ENCODE measurements at places on chromosomes 2 and 18.

DNA sequence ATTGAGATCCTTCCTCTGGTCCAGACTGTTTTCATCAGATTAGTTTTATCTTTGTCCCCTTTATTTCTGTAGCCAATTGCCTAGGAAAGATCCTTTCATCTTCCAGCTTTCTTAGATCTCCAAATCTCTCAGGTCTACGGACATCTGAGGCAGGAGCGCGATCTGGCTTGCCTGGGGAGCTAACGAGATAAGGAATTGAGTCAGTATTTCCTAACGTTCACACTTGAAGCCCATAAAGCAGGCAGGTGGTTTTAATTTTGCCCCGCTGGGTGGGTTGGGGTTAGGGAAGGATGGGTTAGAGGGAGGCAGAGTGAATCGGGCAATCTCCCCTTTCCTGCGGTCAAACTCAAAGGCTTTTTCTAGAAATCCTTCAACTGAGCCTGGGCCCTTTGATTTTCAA lies 727 bp upstream of the TTLL4 start:
- DNase-seq, result no peak

- DNase-seq, result no peak
Measured at GRCh38 chr2:38394903-38395341, 17.8 kb upstream of the ATL2 start.

- DNase-seq, result no peak
Measured at GRCh38 chr2:30109856-30110255, 37.0 kb upstream of the YPEL5 start.

- DNase-seq, result no peak
Measured at GRCh38 chr2:156908825-156909224, 348.7 kb upstream of the GALNT5 start.

DNA sequence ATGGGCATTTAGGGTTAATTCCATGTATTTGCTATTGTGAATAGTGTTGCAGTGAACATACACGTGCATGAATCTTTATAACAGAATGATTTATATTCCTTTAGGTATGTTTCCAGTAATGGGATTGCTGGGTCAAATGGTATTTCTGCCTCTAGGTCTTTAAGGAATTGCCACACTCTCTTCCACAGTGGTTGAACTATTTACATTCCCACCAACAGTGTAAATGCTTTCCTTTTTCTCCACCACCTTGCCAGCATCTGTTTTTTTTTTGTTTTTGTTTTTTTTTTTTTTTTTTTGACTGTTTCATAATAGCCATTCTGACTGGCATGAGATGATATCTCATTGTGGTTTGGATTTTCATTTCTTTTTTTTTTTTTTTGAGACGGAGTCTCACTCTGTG lies 62.4 kb downstream of the GTF3C3 start:
- no peak for DNase-seq

GRCh38 chr2:148486655-148487054 lies 157.9 kb upstream of the EPC2 start:
- DNase-seq, result no peak

GRCh38 chr18:35777039-35777438 lies 195.4 kb upstream of the RMP24 start:
- DNase-seq, result no peak

DNA sequence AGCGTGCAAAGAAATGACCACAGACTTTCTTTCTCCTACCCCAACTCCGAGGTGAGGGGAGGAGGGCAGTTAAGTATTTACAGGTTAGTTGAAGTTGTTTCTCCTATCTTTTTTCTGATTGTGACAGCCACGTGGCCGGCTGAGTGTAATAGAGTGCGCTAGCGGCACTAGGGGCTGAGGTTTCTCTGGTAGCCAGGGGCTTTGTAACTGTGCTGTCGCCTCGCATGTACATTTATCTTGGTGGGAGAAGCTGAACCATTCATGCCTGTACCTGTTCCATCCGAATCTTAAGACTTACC lies 214.1 kb upstream of the STON1 start:
- DNase-seq, result no peak

DNA sequence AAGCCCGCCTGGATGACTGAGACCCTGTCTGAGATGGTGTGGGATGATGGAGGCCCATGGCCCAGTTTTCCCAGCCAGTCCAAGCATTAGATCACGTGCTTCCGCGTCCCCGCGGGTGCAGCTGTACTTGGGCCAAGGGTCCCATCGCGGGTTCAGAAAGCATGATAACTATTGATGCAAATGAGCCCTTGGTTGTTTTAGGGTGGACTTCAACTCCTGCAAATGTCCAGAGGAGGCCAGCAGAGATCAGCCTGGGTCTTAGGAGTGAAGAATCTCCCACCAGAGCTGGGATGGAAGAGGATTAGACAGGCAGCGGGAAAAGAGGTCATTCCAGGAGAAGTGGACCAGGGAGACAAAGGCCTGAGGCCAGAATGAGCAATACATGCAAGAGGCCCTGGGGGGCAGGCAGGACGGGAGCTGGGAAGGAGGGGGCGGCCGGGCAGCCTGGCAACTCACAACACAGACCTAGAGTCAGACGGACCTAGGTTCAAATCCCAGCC lies 89.9 kb upstream of the TMEM247 start:
- DNase-seq, result no peak

GRCh38 chr2:140122001-140122400 lies 1341.8 kb upstream of the NXPH2 start:
- DNase-seq, result no peak

GRCh38 chr2:47490406-47490805 lies 87.5 kb downstream of the MSH2 start:
- no peak for DNase-seq

DNA sequence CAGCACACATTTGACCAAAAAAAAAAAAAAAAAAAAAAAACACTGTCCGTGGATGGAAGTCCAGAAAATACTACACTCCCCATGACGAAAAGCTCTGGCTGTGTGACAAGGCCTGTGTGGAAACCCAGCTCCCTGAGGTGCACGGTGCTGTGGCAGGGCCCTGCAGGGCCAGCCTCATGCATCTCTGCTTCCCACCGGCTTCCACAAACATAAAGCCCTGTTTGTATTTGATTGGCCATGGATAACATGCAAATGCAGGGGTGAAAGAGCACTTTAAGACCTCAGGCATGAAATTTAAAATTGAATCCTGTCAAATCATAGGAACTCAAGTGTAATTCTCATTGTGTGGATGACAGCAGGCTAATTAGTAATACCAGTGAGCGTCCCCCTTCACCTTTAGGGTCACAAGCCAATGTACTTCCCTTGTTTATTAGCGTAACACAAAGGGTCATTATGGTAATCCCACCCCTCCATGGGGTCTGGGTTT lies 757.2 kb downstream of the GALR1 start:
- no peak for DNase-seq

DNA sequence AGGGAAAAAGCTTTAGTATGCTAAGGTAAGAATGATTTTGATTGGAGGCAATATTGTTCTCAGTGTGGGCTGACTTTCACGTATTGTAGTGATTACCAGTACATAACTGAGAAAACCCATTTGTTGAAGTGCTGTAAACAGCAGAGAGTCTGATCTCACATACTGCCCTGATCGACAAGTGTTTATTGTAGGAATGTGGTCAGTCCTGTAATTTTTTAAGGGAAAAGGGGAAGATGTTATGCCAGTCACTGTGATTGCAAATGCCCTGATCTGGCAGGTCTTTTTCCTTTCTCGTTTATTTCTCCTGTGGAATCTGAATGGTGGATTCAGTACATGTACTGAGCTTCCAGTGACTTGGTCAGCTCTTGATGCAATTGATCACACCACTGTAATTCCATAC lies 11.5 kb downstream of the SPATS2L start:
- no peak for DNase-seq

DNA sequence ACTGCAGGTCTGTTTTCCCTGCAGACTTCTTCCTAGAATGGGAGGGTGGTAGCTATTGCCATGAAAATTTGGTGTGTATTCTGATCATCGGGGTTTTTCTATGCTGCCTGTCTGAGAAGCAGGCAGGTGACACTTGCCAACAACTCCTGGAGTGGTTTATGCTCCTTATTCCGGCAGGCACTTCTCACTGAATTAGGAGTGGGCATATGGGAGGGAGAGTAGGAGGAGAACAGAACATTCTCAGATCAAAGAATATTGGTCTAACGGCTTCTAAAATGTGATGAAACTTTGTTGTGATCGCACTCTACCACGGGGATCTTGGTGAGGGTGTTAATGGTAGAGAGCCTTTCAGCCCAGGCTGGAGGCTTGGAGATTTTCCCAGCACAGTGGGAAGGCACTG lies 480.8 kb downstream of the PLCL1 start:
- no peak for DNase-seq

DNA sequence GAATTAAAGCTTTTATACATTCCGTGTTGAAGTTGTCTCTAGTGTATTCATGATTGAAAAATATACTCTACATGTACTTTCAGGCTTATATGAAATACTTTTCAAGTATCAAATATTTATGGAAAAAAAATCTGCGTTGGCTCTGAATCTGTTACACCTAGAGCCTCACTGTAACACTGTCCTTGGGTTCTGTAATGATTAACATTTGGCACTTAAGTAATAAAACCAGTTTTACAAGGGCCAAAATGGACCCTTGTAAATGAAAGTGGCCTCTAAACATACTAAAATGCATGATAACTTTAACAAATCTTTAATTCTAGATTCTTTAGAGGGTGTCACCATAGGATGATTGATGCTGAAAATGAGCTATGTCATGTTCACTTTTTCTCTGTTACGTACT lies 162.8 kb downstream of the PTPRM start:
- no peak for DNase-seq

- DNase-seq, result no peak
Measured at GRCh38 chr2:168731616-168732015, 70.8 kb upstream of the NOSTRIN start.

- no peak for DNase-seq
Measured at GRCh38 chr18:26409091-26409490, 139.3 kb downstream of the KCTD1 start.

- DNase-seq, result no peak
Measured at GRCh38 chr2:227932403-227932802, 61.0 kb downstream of the DAW1 start.

GRCh38 chr18:31658670-31659575 lies 25.5 kb downstream of the B4GALT6 start:
- no peak for DNase-seq

DNA sequence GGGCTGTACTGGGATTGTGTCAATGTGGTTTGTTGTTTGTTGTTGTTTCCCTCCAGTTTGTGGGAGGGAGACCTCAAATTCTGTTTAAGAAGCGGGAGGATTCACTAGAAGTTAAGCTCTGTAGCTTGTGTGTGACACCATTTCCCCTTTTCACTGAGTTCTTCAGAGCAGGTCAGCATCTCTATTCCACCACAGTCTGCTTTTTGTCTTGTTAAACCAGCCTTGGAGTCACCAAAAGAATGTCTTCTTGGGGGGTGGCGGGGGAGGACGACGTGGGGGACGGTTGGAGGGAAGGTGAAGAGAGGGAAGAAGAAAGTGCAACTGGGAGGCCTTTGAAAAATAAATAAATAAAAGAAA lies 2.3 kb upstream of the BCL11A start:
- no peak for DNase-seq

DNA sequence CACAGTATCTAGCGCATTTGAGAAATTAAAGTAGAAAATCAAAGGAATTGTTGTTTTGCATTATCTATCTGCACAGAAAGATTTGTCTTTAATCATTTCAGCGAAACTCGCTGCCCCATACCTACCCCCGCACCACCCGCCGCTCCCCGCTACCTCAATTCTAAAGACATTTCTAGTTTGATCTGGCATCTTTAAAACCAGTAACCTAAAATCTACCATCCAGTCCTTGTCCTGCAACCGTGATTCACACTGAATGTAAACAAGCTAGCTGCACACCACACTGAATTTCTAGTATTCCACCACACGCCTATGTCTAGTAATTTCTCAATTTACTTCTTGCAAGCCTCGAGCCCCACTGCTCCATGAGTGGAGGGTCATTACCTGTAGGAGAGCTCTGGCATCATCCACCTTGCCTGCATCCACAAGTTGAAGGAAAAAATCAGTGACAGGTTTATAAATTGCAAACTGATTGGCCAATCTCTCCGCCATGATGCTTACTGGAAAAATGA lies 60.1 kb downstream of the ABCG8 start:
- DNase-seq, result no peak

GRCh38 chr2:233565685-233566140 lies 869 bp downstream of the USP40 start:
- DNase-seq, result no peak

DNA sequence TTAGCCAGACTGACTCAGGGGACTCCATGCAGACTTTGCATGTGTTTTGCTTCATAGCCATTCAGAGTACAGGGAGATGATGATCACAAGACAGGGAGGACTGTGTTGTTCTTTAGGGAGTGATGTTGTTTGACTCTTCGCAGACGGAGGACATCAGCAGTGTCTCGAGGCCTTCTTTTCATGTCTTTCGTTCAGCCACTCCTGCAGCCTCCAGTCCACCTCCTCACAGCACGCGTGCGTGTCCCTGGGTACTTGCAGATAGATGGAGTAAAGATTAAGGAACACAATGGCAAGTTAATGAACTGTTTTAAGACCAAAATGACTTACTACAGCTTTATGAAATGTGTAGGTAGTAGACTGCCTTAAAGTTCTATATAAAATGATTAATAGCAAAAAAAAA lies 114.7 kb downstream of the MAP4K4 start:
- no peak for DNase-seq

GRCh38 chr2:64982311-64982857 lies 6.8 kb upstream of the SLC1A4 start:
- DNase-seq, result no peak

DNA sequence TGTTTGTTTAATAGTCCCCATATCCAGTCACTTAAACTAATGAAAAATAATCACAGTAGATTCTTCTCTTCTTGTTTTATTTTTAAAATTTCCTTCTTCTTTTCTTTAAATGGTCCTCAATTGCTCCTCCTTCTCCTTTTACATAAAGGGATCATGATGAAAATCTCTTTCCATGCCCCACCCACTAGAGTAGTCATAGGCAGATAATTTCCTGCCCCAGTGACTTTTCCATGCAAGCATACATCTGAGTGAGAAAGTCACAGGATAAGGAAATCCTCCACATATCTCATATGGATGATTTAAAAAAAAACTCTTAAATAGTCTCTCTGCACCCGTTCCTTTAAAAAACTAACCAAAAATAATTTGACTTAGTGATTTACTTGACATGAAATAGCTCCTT lies 552.3 kb upstream of the SETBP1 start:
- DNase-seq, result no peak

GRCh38 chr2:177074099-177074710 lies 138.4 kb upstream of the HNRNPA3 start:
- no peak for DNase-seq

DNA sequence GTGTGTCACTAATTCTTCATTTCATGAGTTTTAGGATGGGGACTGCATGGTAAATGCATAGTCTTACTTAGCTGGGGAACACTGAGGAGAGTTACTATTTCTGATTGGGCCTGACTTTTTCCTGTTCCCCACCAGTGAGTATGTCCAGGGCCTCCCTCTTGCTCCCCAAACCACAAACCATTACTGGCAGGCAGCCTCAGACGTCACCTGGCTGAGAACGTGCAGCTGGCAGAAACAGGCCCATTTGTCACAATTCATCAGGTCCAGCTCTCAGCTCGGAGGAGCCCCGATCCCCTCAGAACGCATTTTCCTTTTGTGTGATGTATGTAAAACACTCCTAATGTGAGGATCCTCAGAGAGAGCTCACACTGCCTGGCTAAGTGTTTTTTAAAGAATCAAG lies 71.7 kb upstream of the SIX3 start:
- DNase-seq, result no peak

GRCh38 chr2:20668871-20669475 lies 2.0 kb downstream of the GDF7 start:
- DNase-seq, result no peak

GRCh38 chr18:58135183-58135641 lies 91.2 kb downstream of the NEDD4L start:
- DNase-seq, result no peak

All from stimulated activated CD4-positive, alpha-beta T cell treated with anti-CD3 and anti-CD28 coated beads, Interleukin-15, amount 100 ng/mL, for 1 hour (primary cell).